Right ventricle myocardium inferior (tissue), 1 donor: ENCODE measurements at places on chromosomes 16 and 17. TPM values are rescaled to one million over a fixed set of nuclear protein-coding genes. Genes with fewer than 3 reads are reported as not detected.

DNA sequence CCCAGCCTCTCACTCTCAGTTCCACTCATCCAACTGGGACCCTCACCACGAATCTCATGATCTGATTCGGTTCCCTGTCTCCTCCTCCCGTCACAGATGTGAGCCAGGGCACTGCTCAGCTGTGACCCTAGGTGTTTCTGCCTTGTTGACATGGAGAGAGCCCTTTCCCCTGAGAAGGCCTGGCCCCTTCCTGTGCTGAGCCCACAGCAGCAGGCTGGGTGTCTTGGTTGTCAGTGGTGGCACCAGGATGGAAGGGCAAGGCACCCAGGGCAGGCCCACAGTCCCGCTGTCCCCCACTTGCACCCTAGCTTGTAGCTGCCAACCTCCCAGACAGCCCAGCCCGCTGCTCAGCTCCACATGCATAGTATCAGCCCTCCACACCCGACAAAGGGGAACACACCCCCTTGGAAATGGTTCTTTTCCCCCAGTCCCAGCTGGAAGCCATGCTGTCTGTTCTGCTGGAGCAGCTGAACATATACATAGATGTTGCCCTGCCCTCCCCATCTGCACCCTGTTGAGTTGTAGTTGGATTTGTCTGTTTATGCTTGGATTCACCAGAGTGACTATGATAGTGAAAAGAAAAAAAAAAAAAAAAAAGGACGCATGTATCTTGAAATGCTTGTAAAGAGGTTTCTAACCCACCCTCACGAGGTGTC is 26.6 kb downstream of the STH start:
- DNase-seq: peak; percentile 63

DNA sequence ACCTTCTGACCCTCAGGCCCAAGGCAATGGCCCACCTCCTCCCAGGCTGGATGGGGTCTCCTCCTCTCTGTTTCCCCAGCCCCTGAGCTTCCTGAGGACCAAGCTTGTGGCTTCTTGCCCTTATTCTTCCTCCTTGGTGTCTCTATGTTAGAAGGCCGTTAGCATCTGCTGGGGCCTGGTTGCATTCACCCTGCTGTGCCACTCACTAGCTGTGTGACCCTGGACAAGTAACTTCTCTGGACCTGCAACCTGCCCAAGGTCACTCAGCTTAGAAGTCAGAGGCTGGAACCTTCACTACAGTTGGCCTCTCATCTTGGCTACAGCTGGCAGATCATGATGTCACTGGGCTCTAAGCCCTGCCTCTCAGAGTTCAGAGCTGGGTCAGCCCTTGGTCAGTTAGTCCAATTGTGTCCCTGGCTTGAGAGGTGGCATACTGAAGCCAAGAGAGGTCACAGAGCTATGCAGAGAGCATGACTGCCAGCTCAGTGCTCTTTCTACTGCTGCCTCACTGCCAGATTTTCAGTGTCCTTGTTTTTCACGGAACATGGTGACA is 3.0 kb downstream of the MT2A start:
- no peak for DNase-seq

- no peak for DNase-seq
Observed at GRCh38 chr17:14302091-14302430, 1.2 kb downstream of the HS3ST3B1 start.

ARHGAP44 gene
- total RNA-seq: 8.6 TPM

- DNase-seq: peak; percentile 99
Observed at GRCh38 chr17:4366327-4367063, at the start of gene UBE2G1. UBE2G1 (minus strand) TSS chr17:4366675; CDS start chr17:4366316, 359 bp downstream.

GRCh38 chr17:28173801-28174200 is 131.3 kb downstream of the NLK start:
- DNase-seq: no peak

GRCh38 chr17:19284005-19284959 is 47.1 kb downstream of the EPN2 start:
- DNase-seq: no peak

KCNJ18 gene
- total RNA-seq: not detected

GRCh38 chr17:35313875-35314409 is 59.5 kb downstream of the SLFN11 start:
- peak; percentile 69 for DNase-seq

TMED6 gene
- total RNA-seq: not detected

GRCh38 chr17:62967205-62967529 is 1.1 kb downstream of the TANC2 start:
- no peak for DNase-seq
